ENCODE measurements at places on chromosomes 3 and 15.

DNA sequence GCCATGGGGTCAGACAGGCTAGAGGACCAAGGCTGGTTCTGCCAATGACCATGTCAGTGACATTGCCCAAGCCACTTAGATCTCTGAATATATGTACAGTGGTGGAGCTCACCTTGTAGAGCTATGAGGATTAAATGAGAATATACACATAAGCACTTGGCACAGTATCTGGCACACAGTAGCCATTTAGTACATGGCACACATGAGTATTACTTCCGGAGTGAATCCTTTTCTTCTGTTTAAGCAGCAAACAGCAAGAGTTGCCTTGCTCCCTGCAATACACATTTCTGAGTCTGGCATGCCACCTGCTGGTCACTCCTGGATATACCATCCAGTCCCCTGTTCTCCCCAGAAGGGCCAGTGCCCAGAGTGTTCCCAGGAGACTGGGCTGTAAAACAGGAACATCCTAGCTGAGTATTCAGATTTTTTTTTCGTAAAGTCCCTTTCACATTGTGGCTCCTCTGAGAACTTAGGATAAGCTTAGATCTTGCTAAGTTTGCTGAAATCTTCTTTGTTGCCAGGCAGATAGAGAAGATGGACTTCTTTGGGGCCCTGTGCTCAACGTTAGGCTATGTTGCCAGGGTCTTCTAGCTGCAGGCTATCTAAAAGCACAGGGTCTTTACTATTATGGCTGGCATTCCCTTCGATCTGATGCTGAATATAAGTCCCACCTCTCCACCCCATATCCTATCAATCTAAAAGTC, 203.4 kb downstream of the ADAMTS9 start:
- DNase-seq: peak; percentile 69

DNA sequence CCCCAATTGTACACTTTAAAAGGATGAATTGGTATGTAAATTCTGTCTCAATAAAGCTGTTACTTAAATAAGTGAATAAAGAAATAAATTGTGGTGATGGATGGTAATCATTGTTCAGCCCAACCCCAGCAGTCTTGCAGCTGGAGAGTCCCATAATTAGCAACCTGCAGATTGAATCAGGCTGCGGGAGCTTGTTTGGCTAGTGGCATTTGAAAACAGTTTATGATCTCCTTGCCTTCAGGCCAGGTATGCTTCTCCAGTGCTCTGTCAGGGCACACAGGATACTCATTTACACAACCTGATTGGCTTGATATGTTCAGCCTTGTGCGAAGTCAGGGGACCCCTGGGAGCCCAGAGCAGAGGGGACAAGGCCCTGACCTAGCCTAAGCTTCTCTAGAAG, 16.5 kb upstream of the TSEN2 start:
- DNase-seq: no peak

DNA sequence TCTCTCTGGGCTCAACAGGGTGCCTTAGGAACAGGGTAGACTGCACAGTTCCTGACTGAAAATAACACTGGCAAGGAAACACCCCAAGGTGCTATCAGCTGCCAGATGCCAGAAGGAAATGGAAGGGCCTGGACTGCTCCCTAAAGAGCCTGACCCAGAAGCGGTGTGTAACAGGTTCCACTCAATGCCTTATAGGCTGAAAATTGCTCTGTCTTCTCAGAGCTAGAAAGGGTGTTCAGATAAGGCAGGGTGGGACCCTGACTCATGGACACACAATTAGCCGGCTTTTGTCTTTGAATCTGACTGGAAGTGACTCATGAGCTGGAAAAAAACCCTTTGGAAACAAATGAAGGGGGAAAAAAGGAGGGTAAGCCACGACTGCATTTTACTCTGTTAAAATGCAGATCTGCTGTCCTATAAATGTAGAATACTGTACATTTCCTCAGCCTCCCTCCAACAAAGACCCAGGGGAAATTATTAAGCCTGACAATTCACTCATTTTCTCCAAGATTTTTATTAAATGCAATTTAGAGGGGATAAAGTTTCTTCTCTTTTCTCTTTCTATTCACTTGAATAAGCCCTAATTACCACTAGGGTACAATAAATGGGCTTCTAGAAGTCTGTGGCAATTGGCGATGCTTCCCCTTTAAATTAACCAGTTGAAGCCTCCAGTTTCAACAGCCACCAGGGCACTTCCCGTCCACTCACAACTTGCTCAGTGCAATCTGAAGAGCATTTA, 160.2 kb upstream of the TBL1XR1 start:
- peak; percentile 63 for DNase-seq

- no peak for DNase-seq
Observed at GRCh38 chr3:158094235-158095110, 11.7 kb downstream of the SHOX2 start.

DNA sequence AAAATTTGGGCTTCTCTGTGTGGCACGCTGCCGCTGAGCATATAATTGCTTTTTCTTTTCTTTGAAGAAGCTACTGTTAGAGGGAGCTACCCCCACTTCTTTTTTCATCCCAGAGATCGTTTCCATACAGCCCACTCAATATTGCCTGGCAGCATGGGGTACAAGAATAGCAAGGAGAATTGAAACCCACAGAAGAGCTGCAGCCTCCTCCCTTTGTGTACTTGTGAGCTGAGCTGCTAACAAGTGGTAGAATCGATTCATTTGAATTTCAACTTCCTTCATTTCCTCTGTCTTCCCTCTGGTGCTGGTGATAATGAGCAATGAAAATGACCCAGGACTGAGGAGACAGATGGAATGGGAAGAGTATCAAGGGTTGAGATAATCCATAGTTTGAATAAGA, 64.9 kb downstream of the LRRC3B start:
- no peak for DNase-seq

GRCh38 chr3:118781839-118782238, 252.8 kb downstream of the IGSF11 start:
- no peak for DNase-seq

DNA sequence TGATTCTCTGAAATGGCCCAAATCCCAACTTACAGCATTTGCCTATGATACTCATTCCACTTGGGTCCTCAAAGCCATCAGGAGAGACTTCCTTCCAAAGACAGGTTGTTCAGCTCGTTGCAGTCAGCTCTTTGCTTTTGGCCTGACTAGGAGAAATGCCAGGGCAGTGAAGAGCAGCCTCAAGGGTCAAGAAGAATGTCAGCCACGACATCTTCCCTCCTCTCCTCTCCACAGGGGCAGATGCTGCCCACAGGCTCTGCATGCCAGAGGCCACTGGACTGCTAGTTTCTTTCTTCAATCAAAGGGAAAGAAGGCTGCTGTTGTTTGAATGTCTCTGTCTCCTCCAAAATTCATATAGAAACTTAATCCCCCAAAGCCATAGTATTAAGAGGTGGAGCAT, 201.7 kb upstream of the PFN2 start:
- DNase-seq: no peak

GRCh38 chr3:150114873-150115540, 144.3 kb upstream of the PFN2 start:
- DNase-seq: no peak

- no peak for DNase-seq
Observed at GRCh38 chr3:7421065-7421464, 560.1 kb downstream of the GRM7 start.

- DNase-seq: no peak
Observed at GRCh38 chr15:99455789-99456160, 110.0 kb upstream of the MEF2A start.

- peak; percentile 53 for DNase-seq
Observed at GRCh38 chr15:92989470-92989869, 89.3 kb downstream of the CHD2 start.

DNA sequence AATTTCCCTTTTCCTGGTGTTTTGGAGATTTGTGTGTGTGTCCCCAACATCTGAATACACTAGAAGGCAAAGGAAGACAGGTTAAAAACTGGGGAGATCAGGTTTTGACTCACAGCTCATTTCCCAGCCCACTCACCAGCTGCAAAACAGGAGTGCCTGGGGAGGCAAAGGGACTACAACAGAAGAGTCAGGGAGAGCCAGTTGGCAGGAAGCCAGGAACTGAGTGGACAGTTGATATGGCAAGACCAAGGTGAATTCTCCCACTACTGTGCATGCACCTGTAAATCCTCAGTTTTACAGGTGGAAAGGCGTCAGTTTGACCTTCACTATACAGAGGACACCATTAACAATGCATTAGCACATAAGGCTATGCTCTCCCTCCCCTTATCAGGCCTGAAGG, 901.5 kb upstream of the SEMA6D start:
- no peak for DNase-seq

DNA sequence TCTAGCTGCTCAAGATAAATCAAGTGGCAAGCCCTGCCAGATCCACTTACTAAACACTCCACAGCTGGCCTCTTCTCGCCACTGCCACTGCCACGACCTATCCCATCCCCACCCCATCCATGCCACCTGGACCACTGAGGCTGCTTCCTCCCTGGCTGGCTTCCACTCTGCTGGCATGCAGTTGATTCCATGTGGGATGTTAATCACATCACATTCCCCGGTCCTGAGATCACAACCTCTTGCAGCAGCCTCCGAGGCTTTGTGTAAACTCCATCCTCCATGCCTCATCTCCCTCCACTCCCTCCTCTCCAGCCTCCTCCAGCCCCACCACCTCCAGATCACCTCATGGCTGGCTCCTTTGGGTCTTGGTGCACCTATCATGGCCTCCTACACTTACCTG, 7.7 kb downstream of the NCKIPSD start:
- no peak for DNase-seq

DNA sequence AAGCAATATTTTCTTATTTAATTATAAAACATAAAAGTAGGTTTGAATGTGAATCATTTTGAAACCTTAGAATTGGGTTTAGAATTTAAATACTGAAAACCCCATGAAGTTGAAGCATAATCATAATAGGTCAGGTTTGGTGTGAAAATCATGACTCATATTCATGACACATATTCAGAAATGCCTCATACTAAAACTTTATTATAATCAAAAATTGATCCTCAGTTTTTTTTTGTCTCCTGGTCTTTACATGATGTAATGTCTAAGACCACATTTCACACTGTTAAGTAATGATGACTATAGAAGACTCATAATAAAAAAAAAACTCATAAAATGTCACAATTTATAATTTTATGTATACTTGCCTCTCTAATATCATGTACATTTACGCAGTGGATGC, 190.4 kb downstream of the FOXP1 start:
- DNase-seq: peak; percentile 71

Data from suppressor macrophage treated with lipopolysaccharide for 4 hours (primary cell).